ENCODE measurements at places on chromosomes 7 and 10. TPM values are rescaled to one million over a fixed set of nuclear protein-coding genes. Genes with fewer than 3 reads are reported as not detected.

The HOXA7 gene
- total RNA-seq, result 5.2 TPM

The MBL2 gene
- total RNA-seq, result not detected

The CCL26 gene
- 7.7 TPM for total RNA-seq

The GIMAP8 gene
- not detected for total RNA-seq

The DOCK4 gene
- 9.3 TPM for total RNA-seq

The TRAPPC14 gene
- 9.0 TPM for total RNA-seq

Measured in A549 treated with Hydrocortisone at 1 μM for 4 hours (cell line).